ENCODE measurements at places on chromosomes 7 and 10.

GRCh38 chr7:1729773-1730172, 59.7 kb downstream of the ELFN1 start:
- DNase-seq, result no peak

- no peak for DNase-seq
Observed at GRCh38 chr7:157072361-157072760, 61.9 kb upstream of the MNX1 start.

DNA sequence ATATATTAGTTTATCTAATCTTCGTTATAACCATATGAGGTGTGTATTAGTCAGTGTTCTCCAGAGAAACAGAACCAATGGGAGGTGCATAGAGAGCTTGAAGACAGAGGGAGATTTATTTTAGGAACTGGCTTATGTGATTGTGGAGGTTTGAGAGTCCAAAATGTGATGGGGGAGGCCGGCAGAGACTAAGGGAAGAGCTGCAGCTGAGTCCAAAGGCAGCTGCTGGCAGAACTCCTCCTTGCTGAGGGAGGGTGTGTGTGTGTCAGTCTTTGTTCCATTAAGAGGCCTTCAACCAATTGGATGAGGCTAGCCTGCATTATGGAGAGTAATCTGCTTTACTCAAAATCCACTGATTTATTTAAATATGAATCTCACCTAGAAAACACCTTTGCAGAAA, 165.1 kb downstream of the SH3PXD2A start:
- DNase-seq, result no peak

- DNase-seq, result no peak
Observed at GRCh38 chr7:146443102-146443501, 326.5 kb downstream of the CNTNAP2 start.

GRCh38 chr7:2732388-2732787, 44.4 kb downstream of the AMZ1 start:
- no peak for DNase-seq

All from liver (tissue), 10 donors.